ENCODE measurements at places on chromosomes 3 and 15. TPM values are rescaled to one million over a fixed set of nuclear protein-coding genes. Genes with fewer than 3 reads are reported as not detected.

DNA sequence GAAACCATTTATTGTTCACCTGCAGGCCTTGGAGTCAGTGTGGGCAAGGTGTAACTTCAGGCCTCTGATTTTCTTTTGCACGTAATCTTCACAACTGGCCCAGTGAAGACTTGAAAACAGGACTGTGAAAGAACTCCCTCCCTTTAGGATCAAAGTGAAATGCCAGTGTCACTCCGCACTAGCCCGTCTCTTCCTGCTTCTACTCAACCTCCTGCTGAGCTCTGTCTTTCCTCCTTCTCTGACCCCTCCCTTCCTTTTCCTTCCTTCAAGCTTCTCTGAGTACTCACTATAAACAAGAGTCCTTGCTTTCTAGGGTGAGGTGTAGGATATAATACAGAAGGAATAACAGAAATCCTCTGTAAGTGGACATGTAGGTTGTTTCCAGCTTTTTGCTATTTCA lies 28.5 kb downstream of the TMEM41A start:
- H3K27me3 ChIP-seq, result no peaks in the 10 kb centered on the region
- H3K27ac ChIP-seq, result no peak overlapping the region
- no peak for DNase-seq
- no peaks in the 10 kb centered on the region for H3K36me3 ChIP-seq
- no peak overlapping the region for H3K4me3 ChIP-seq

The CLDN11 gene
- 1,237 TPM for total RNA-seq

The SMCO1 gene
- 0.25 TPM for total RNA-seq

DNA sequence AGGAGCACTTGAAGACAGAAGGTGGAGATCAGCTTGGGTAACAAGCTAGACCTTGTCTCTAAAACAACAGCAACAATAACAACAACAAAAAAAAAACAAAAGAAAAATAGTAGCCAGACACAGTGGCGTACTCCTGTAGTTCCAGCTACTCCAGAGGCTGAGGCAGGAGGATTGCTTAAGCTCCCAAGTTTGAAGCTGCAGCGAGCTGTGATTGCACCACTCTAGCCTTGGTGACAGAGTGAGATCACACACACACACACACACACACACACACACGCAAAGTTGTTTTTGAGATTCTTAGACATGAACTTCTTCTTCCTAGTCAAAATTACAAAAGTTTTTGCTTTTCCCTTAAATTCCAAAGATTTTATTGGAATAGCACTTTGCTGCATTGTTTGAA lies 93.0 kb upstream of the IGSF10 start:
- H3K27ac ChIP-seq, result no peak overlapping the region
- peaks cover 4% of the 10 kb centered on the region for H3K4me1 ChIP-seq
- H3K27me3 ChIP-seq, result no peaks in the 10 kb centered on the region
- no peak overlapping the region for H3K4me3 ChIP-seq
- DNase-seq, result no peak

The BAHD1 gene
- total RNA-seq, result 53.9 TPM

GRCh38 chr3:53198996-53199395 lies 38.0 kb downstream of the PRKCD start:
- DNase-seq, result no peak
- no peak overlapping the region for H3K27ac ChIP-seq
- no peak overlapping the region for H3K4me3 ChIP-seq
- H3K27me3 ChIP-seq, result no peaks in the 10 kb centered on the region

- peak overlapping the region; percentile 59 for H3K27ac ChIP-seq
- H3K27me3 ChIP-seq, result no peaks in the 10 kb centered on the region
- H3K36me3 ChIP-seq, result no peaks in the 10 kb centered on the region
These were observed 11.2 kb downstream of the LRIG1 start for GRCh38 chr3:66489581-66489980.

- DNase-seq, result no peak
- H3K36me3 ChIP-seq, result no peaks in the 10 kb centered on the region
- no peak overlapping the region for H3K27ac ChIP-seq
These were observed 12.6 kb downstream of the DUSP7 start for GRCh38 chr3:52043750-52044149.

The CCR8 gene
- total RNA-seq, result not detected

The FAM3D gene
- 0.19 TPM for total RNA-seq

GRCh38 chr3:52140000-52140399 lies 14.2 kb downstream of the POC1A start:
- no peak for DNase-seq
- H3K36me3 ChIP-seq, result no peaks in the 10 kb centered on the region
- no peak overlapping the region for H3K4me3 ChIP-seq
- H3K4me1 ChIP-seq, result peaks cover 3% of the 10 kb centered on the region
- H3K27ac ChIP-seq, result no peak overlapping the region
- no peaks in the 10 kb centered on the region for H3K27me3 ChIP-seq

The HRG gene
- not detected for total RNA-seq

The FGF12 gene
- total RNA-seq, result 3.0 TPM

- no peaks in the 10 kb centered on the region for H3K27me3 ChIP-seq
- no peaks in the 10 kb centered on the region for H3K36me3 ChIP-seq
- no peak overlapping the region for H3K27ac ChIP-seq
- DNase-seq, result peak; percentile 62
- H3K4me3 ChIP-seq, result no peak overlapping the region
These were observed 172.6 kb upstream of the UMPS start for GRCh38 chr3:124557433-124558232.

- no peaks in the 10 kb centered on the region for H3K36me3 ChIP-seq
- H3K27ac ChIP-seq, result no peak overlapping the region
- no peaks in the 10 kb centered on the region for H3K27me3 ChIP-seq
- no peak for DNase-seq
- no peaks in the 10 kb centered on the region for H3K4me1 ChIP-seq
These were observed 117.1 kb upstream of the MLF1 start for GRCh38 chr3:158453865-158454264.

DNA sequence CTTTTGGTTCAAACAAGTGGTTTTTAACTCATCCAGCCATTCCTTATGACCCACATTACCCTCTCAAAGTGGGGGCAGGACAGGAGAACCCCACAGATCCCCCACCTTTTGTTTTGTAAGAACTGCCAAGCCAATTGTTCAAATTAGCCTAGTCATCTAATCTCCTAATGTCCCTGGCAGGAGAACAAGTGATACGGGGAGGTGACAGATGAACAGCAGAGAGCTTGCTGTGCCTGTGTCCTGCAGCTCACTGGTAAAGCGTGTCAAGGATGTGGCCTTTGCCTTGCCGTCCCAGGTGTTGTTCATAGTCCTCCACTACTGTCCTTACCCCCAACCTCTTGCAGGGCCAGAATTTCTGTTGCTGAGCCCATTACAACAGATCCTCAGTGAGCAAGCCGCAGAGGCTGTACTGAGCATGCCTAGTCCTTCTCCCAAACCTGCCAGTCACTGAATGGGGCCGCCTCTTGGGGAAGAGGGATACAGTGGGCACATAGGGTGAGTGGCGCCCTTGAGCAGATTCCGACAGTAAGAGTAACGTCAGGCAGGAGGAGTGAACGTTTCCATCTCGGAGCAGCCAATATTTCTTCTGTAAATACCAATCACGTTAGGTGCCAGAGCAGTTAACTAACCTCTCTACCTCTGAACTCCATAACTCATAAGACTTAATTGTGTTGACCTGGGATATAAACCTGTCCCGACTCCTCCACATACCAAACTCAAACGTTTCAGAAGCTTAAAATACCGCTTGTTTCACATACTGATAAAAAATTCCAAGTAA lies 87.4 kb downstream of the ITPR1 start:
- H3K4me1 ChIP-seq, result peaks cover 40% of the 10 kb centered on the region
- no peak overlapping the region for H3K4me3 ChIP-seq
- no peaks in the 10 kb centered on the region for H3K36me3 ChIP-seq
- no peaks in the 10 kb centered on the region for H3K27me3 ChIP-seq
- peak overlapping the region; percentile 82 for H3K27ac ChIP-seq
- peak; percentile 48 for DNase-seq

The DAZL gene
- 71.5 TPM for total RNA-seq

The PPP1R14D gene
- 0.55 TPM for total RNA-seq

The PLSCR4 gene
- total RNA-seq, result 89.1 TPM

DNA sequence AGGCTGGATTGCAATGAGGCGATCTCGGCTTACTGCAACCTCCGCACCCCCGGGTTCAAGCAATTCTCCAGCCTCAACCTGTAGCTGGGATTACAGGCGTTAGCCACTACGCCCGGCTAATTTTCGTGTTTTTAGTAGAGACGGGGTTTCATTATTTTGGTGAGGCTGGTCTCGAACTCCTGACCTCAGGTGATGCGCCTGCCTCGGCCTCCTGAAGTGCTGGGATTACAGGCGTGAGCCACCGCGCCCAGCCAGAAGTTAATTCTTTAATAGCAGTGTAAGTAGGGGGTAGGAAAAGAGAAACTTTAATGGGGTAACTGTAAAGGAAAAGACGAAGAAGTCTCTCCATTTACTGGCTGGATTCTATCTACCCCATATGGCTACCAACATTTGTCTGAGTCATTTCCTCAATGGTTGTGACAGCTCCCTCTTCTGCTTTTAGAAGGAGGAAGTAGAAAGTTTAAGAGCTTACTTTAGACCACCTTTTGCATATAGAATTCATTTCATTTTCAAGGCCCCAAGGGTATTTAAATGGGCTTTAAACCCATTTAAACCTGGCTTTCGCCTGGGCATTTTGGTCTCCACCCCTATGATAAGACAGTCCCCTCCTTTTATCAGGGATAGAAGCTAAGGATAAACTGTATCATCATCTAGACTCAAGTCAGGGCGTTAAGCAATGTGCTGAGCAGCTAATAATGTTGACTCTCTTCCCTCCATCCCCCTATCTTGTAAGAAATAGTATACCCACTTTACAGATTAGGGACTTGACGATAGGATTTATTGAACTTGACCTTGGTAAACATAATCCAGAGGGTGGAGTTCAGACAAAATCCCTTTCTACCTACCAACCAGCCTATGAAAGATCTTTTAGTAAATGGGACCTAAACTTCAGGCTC lies 1.1 kb upstream of the CDV3 start:
- H3K27ac ChIP-seq, result peak overlapping the region; percentile 82
- H3K36me3 ChIP-seq, result no peaks in the 10 kb centered on the region
- no peaks in the 10 kb centered on the region for H3K27me3 ChIP-seq
- peaks cover 24% of the 10 kb centered on the region for H3K4me1 ChIP-seq
- peak overlapping the region; percentile 91 for H3K4me3 ChIP-seq

GRCh38 chr3:173911446-173911845 lies 513.9 kb downstream of the NLGN1 start:
- H3K36me3 ChIP-seq, result no peaks in the 10 kb centered on the region
- H3K27ac ChIP-seq, result no peak overlapping the region
- no peaks in the 10 kb centered on the region for H3K27me3 ChIP-seq
- DNase-seq, result no peak
- no peaks in the 10 kb centered on the region for H3K4me1 ChIP-seq

The C3orf22 gene
- total RNA-seq, result 61.4 TPM

DNA sequence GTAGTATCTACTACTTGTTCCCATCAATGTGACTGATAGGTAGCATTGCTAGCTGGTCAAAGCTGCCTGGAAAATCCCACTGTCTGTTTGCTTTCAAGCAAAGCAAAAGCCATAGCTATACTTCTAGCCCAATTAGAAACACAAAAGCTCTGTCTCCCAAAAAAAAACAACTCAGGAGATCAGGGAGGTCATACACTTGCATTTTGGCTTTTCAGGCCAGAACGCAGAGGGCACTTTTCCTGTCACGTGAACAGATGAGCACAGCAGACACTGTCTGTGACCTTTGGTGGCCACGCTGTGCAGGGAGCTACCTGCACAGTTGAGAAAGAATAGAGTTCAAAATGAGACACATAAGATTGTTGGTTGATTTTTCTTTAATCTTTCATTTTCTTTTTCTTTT lies 441.7 kb upstream of the PDZRN3 start:
- no peak overlapping the region for H3K4me3 ChIP-seq
- DNase-seq, result no peak
- no peaks in the 10 kb centered on the region for H3K27me3 ChIP-seq
- H3K36me3 ChIP-seq, result no peaks in the 10 kb centered on the region
- no peak overlapping the region for H3K27ac ChIP-seq

The TRH gene
- 0.87 TPM for total RNA-seq

The FETUB gene
- 0.79 TPM for total RNA-seq

- H3K27me3 ChIP-seq, result no peaks in the 10 kb centered on the region
- H3K4me3 ChIP-seq, result no peak overlapping the region
- H3K4me1 ChIP-seq, result no peaks in the 10 kb centered on the region
- no peak for DNase-seq
- H3K36me3 ChIP-seq, result no peaks in the 10 kb centered on the region
These were observed 31.6 kb downstream of the CBLB start for GRCh38 chr3:105837143-105837740.

DNA sequence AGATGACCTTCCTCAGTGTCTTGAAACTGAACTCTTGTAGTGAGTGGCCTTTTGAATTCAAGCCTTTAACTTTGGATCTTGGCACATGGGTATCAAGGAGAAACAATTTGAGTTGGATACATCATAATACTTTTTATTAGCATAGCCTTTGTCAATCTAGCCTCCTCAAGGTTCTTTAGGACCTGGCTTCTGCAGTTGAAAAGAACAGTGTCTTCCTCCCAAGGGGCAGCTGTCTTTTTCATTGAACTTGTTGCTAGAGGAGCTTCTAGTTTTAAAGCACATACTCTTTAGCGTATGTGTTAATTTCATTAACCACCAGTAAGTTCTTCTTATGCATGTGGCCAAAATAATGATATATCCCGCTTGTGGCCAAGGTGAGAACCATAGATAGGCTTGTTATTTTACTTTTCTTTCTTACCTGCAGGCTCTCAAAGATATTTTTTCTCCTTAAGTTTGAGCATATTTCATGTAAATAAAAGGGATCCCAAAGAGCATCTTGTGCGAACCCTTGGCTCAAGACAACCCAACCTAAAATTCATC lies 83.2 kb downstream of the GHSR start:
- no peak for DNase-seq
- H3K27ac ChIP-seq, result no peak overlapping the region
- no peaks in the 10 kb centered on the region for H3K36me3 ChIP-seq
- no peaks in the 10 kb centered on the region for H3K27me3 ChIP-seq
- H3K4me3 ChIP-seq, result no peak overlapping the region

DNA sequence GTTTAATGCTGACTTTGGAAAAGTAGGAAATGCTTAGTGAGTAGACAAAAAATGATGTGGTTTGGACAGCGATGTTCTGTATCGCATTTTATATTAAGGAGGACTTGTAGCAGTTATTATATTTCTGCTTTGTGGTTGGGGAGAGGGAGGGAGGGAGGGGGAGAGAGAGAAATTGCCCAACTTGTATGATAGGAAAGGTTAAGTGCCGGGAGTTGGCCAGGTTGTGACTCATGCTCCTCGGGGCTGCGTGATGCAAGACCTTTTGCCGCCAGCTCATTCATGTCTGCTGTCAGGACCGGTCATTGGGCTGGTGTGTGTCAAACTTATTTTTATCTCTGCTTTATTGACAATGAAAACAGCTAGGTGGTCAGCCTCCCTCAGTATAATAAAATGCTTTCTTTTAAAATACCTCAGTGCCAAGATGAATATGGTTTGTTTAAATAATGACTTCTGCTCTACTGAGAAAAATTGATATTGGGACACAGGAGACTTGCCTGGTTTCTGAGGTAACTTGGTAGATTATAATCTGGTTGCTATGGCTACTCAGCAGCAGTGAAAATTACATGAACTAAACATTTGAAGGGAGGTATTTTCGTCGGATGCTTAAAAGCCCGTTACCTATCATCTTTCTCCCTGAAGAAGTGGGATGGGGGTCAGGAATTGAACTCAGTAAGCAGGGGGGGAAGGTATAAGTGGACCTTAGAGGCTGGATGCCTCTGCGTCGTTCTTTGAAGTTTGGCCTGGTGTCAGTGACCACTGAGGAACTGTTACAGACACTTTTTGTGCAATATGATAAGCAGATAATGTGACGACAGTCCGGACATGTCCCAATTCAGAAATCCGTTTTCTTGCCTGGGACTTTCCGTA lies 90.7 kb downstream of the FNDC3B start:
- no peaks in the 10 kb centered on the region for H3K27me3 ChIP-seq
- no peak overlapping the region for H3K27ac ChIP-seq
- peak; percentile 58 for DNase-seq
- H3K36me3 ChIP-seq, result no peaks in the 10 kb centered on the region
